Left kidney (tissue), 8 donors: ENCODE measurements at places on chromosomes 6 and 20. TPM values are rescaled to one million over a fixed set of nuclear protein-coding genes. Genes with fewer than 3 reads are reported as not detected.

The SLC23A2 gene
- 25.9 TPM for polyA plus RNA-seq

The CUTA gene
- polyA plus RNA-seq: 211 TPM

The PANK2 gene
- polyA plus RNA-seq: 40.1 TPM

The SLC22A2 gene
- polyA plus RNA-seq: 14.3 TPM

The SLC35D3 gene
- not detected for polyA plus RNA-seq
